ENCODE measurements at places on chromosomes 7 and 10. TPM values are rescaled to one million over a fixed set of nuclear protein-coding genes. Genes with fewer than 3 reads are reported as not detected.

DNA sequence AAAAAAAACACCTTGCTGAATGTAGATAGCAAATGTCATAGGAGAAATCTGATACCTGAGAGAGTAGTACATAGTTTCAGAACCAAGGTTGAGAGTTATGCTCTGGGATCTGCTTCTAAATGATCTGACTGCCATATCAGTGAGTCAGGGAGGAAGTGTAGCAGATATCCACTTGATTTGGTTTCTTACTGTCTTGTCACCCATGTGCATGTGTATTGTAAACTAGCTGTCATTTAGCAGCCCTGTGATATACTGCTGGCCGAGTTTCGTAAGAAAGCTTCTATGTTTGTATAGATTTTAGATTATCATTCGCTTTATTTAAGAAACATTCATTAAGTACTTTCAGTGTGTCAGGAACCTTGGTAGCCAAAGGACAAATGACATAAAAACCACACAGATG lies 42.0 kb downstream of the SP4 start:
- H3K36me3 ChIP-seq, result no peaks in the 10 kb centered on the region
- no peaks in the 10 kb centered on the region for H3K4me1 ChIP-seq
- no peaks in the 10 kb centered on the region for H3K27me3 ChIP-seq
- H3K4me3 ChIP-seq, result no peak overlapping the region
- H3K27ac ChIP-seq, result no peak overlapping the region

GRCh38 chr10:117449636-117450035 lies 74.4 kb upstream of the PDZD8 start:
- no peak overlapping the region for H3K27ac ChIP-seq
- no peaks in the 10 kb centered on the region for H3K27me3 ChIP-seq
- no peak for DNase-seq
- no peak overlapping the region for H3K4me3 ChIP-seq

GRCh38 chr7:139394540-139394939 lies 34.8 kb downstream of the LUC7L2 start:
- no peaks in the 10 kb centered on the region for H3K27me3 ChIP-seq
- H3K4me3 ChIP-seq, result no peak overlapping the region
- no peak overlapping the region for H3K27ac ChIP-seq
- H3K4me1 ChIP-seq, result no peaks in the 10 kb centered on the region
- no peaks in the 10 kb centered on the region for H3K36me3 ChIP-seq
- DNase-seq, result no peak

DNA sequence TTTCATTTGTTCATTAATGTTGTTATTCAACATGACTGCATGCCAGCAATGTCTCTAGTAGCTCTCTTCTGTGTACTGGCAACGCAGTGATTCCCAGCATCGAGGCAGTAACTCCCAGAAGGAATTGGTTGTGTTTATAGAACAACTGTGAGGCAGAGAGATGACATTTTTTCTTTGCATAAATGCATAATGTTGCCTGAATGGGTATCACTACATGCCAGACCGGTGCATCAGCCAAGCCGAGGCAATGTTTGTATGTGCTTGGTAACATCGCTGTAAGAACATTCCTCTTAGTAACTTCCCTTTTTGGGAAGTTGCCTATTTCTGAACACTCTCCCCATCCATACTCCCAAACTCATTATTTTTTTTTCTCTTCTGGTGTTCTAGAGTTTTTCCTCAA lies 182.9 kb downstream of the HTR7 start:
- no peak overlapping the region for H3K4me3 ChIP-seq
- no peak overlapping the region for H3K27ac ChIP-seq
- no peaks in the 10 kb centered on the region for H3K36me3 ChIP-seq
- H3K27me3 ChIP-seq, result no peaks in the 10 kb centered on the region
- H3K4me1 ChIP-seq, result no peaks in the 10 kb centered on the region
- no peak for DNase-seq

- peak; percentile 81 for DNase-seq
- H3K27me3 ChIP-seq, result no peaks in the 10 kb centered on the region
- no peaks in the 10 kb centered on the region for H3K36me3 ChIP-seq
- no peaks in the 10 kb centered on the region for H3K4me1 ChIP-seq
These were observed 138.4 kb downstream of the FGFR2 start for GRCh38 chr10:121459622-121460453.

- H3K27ac ChIP-seq, result no peak overlapping the region
- no peaks in the 10 kb centered on the region for H3K36me3 ChIP-seq
- no peak for DNase-seq
- no peaks in the 10 kb centered on the region for H3K4me1 ChIP-seq
- no peak overlapping the region for H3K4me3 ChIP-seq
These were observed 178.0 kb downstream of the NPSR1 start for GRCh38 chr7:34835901-34836600.

DNA sequence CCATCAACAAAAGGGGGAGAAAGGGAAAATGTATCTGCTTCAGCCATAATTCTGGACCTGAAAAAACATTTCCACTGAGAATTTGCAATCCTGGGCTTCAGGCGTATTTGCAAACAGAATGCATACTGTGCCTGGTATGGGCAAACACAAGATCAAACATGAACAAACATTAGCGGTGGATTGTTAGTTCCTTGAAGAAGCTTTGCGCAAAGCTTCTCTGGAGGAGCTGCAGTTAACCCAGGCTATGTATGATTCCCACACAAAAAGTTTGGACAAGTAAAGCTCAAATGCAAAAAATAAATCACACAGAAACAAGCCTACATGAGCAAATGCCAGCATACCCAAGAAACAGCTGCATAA lies 20.4 kb upstream of the HILPDA start:
- H3K36me3 ChIP-seq, result no peaks in the 10 kb centered on the region
- H3K4me1 ChIP-seq, result no peaks in the 10 kb centered on the region
- no peaks in the 10 kb centered on the region for H3K27me3 ChIP-seq
- no peak overlapping the region for H3K4me3 ChIP-seq
- DNase-seq, result no peak

TLX1 gene
- total RNA-seq, result not detected

IQUB gene
- 9.9 TPM for total RNA-seq

TAX1BP1 gene
- 121 TPM for total RNA-seq

AOAH gene
- total RNA-seq, result 5.5 TPM
